ENCODE measurements at places on chromosomes 2 and 18. TPM values are rescaled to one million over a fixed set of nuclear protein-coding genes. Genes with fewer than 3 reads are reported as not detected.

Gene UCN
- polyA plus RNA-seq: 8.1 TPM

Gene PCGF1
- 29.0 TPM for polyA plus RNA-seq

Gene AQP12B
- 0.11 TPM for polyA plus RNA-seq

Gene AP1S3
- 1.6 TPM for polyA plus RNA-seq

Gene ZC3H15
- 75.9 TPM for polyA plus RNA-seq

Gene CEBPZOS
- 50.4 TPM for polyA plus RNA-seq

Gene BIRC6
- polyA plus RNA-seq: 29.7 TPM

Gene AMER3
- polyA plus RNA-seq: 0.02 TPM

Gene CCDC68
- 1.8 TPM for polyA plus RNA-seq

Gene AGXT
- polyA plus RNA-seq: 0.94 TPM

Gene GKN1
- 11.5 TPM for polyA plus RNA-seq

Gene AKAIN1
- not detected for polyA plus RNA-seq

Gene FAM161A
- polyA plus RNA-seq: 4.0 TPM

Gene FBLN7
- polyA plus RNA-seq: 4.8 TPM

Gene TDRD15
- 0.07 TPM for polyA plus RNA-seq

Gene GDF7
- polyA plus RNA-seq: 0.34 TPM

Gene SULT1C3
- not detected for polyA plus RNA-seq

Gene LRP1B
- 0.18 TPM for polyA plus RNA-seq

Gene SCTR
- polyA plus RNA-seq: 1.5 TPM

Gene EFR3B
- 0.18 TPM for polyA plus RNA-seq

Gene SCN2A
- polyA plus RNA-seq: 0.09 TPM

Gene ELP2
- polyA plus RNA-seq: 108 TPM

Gene TRPM8
- 0.59 TPM for polyA plus RNA-seq

Gene RPRM
- 0.59 TPM for polyA plus RNA-seq

Gene MOB4
- 43.5 TPM for polyA plus RNA-seq

Gene PROM2
- 4.3 TPM for polyA plus RNA-seq

Gene DYSF
- polyA plus RNA-seq: 5.8 TPM

Gene LIPG
- polyA plus RNA-seq: 1.8 TPM

Gene KCNJ3
- polyA plus RNA-seq: 0.21 TPM

Gene PROKR1
- 0.07 TPM for polyA plus RNA-seq

Gene PLEK
- 35.3 TPM for polyA plus RNA-seq

Gene SLC9A2
- 0.75 TPM for polyA plus RNA-seq

Gene C2orf66
- 0.41 TPM for polyA plus RNA-seq

Gene CPO
- 0.27 TPM for polyA plus RNA-seq

Gene VSNL1
- 1.4 TPM for polyA plus RNA-seq

Gene IRS1
- polyA plus RNA-seq: 11.5 TPM

Gene GREB1L
- 0.50 TPM for polyA plus RNA-seq

Gene CXCR2
- polyA plus RNA-seq: 0.57 TPM

Gene SCN9A
- 1.2 TPM for polyA plus RNA-seq

Gene UGT1A10
- polyA plus RNA-seq: 0.39 TPM

Gene CIB4
- not detected for polyA plus RNA-seq
